Stimulated activated CD8-positive, alpha-beta memory T cell treated with anti-CD3 and anti-CD28 coated beads, Interleukin-4, amount 100 ng/mL, for 1 hour (primary cell): ENCODE measurements at places on chromosomes 7 and 10.

DNA sequence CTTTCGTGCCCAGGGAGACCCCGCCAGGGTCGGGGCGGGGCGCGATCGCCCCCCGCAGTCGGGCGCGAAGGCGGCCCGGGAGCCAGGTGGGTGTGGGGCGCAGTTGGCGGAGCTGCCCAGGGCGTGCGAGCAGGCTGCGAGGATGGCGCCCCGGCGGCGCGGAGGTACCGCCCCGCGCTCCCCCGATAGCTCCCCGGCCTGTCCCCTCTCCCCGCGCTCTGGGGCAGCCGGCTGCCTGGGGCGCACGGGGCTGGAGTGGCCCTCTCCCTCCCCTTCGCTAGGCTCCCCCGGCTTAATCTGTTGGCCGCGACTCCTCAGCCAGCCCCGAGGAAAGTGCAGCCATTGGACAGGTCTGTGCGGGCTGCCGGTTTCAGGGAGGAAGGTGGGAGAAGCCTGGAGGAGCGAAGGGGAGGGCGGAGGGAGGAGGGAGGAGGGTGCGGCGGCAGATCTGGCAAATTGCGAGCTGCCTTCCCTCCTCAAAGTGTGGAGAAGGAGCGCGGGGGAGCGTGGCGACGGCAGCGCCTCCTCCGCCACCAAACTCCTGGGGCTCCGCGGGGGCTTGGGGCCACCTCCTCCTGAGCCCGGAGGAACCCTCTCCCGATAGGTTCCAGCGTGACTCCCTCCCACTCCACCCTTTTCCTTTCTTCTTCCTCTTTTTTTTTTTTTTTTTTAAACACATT is 361 bp upstream of the PLXDC2 start:
- no peak for DNase-seq

- no peak for DNase-seq
These were observed 209.9 kb downstream of the SEMA3E start for GRCh38 chr7:83439026-83439425.

- no peak for DNase-seq
These were observed 1.1 kb downstream of the EPHB6 start for GRCh38 chr7:142855756-142856564.

GRCh38 chr7:50657341-50657873 is 92.2 kb upstream of the DDC start:
- DNase-seq: no peak

GRCh38 chr7:134662166-134662870 is 15.7 kb downstream of the BPGM start:
- no peak for DNase-seq

DNA sequence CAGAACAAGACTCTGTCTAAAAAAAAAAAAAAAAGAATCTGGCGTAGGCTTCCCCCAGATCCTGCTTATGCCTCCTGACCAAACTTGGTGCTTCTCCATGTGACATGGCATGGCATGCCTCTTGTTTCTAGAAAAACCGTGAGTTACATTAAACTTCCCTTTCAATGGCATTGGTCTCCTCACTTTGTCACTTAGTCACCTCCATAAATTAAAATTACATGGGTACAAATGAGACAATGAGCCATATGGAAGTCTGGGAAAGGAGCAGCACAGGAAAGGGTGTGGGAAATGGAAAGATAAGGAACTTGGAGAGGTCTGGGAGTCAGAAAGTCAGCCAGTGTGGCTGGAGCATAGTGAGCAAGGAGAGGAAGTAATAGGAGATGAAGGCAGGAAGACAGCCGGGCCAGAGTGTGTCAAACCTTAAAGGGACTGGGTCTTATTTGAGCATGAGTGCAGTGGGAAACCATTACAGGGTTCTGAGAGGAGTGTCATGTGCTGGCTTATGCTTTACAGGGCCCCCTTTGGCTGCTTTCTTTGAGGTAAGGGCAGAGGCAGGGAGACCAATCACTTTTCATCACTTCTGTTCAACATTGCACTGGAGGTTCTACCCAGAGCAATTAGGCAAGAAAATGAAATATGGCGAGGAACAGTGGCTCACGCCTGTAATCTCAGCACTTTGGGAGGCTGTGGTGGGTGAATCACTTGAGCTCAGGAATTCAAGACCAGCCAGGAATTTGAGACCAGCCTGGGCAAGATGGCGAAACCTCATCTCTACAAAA is 21.3 kb upstream of the ZMIZ2 start:
- DNase-seq: no peak

DNA sequence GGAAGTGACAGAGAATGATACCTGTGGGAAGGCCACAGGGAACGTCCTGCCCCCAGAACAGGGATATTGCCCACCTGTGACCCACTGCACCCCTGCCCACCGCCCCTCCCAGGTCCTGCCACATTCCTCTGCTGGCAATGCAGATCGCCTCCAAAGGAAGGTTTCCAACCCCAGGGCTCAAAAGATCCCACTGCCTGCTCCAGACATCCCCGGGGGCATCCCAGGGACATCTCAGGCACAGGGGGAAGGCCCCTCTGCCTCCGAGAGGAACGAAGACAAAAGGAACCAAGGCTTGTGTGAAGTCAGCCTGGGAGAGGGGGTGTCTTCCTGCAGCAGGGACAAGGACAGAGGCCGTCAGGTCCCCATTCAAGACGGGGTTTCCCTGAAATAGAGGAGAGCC is 28.5 kb downstream of the NUDT1 start:
- DNase-seq: no peak

- no peak for DNase-seq
These were observed 17.8 kb downstream of the LRRC27 start for GRCh38 chr10:132349766-132350165.

DNA sequence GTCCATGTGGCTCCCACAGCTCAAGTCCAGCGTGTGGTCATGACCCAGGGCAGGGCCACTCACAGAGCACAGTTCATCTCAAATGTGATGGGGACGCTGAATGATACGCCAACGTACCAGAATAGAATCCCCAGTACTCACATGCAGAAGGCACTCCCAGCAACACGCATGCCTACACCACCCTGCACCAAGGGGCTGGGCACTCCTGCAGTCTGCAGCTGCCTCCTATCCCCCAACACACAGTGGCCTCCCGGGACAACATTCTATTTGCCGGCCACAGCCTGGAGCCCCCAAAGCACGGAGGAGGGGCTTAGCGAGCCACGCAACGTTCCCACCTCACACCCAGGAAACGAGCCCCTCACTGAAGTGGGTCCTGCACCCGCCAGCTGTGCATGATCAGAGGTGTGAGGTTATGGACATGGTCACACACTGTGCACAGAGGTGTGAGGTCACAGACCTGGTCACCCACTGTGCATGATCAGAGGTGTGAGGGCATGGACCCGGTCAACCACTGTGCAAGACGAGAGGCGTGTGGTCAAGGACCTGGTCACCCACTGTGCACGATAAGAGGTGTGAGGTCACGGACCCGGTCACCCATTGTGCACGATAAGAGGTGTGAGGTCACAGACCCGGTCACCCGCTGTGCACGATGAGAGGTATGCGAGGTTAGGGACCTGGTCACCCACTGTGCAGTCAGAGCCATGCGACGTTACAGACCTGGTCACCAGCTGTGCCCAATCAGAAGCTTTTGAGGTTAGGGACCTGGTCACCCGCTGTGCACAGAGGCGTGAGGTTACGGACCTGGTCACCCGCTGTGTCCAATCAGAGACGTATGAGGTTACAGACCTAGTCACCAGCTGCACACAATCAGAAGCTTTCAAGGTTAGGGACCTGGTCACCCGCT is 182.8 kb downstream of the DIP2C start:
- DNase-seq: no peak

- DNase-seq: no peak
These were observed 64.0 kb downstream of the MTPAP start for GRCh38 chr10:30284865-30285594.

DNA sequence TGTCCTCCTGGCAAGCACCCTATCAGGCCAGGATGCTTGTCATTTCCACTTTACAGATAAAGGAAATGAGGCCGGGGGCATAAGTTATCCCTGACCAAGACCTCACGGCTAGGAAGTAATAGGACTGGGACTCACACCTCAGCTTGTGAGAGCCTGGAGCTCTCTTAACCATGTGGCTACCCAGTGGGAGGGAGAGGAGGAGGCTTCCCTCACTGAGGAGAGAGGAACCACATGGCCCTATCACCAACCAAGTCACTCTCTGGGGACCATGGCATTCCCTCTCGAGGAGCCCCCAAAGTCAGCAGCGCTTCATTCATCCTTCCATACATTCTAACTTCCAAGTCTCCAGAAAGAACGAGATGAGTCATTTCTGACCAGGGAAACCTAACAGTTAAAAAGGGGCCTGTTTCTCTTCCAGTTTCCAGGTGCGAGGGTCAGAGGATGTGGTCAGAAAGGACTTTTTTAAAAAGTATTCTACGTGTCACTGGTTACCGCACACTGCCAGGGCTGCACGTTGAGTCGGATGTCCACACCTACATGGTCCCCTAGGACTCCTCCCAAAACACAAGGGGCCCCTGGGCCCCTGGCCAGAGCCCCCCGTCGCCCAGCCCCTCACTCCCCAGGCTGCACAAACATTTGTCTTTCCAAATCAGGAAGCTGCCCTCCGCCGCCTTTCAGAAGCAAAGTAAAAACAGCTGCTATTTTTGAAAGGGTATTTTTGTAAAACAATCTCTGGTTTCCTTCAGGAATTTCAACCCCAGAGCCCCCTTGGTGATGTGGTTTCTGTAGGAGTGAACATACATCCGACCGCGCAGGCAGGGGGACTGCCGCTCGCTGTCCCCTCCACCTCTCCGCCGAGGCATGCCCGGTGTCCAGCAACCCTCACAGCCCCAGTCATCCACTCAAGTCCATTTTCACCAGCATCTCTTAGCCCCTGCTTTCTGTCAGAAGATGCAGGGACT is 128.2 kb upstream of the CHST15 start:
- no peak for DNase-seq

DNA sequence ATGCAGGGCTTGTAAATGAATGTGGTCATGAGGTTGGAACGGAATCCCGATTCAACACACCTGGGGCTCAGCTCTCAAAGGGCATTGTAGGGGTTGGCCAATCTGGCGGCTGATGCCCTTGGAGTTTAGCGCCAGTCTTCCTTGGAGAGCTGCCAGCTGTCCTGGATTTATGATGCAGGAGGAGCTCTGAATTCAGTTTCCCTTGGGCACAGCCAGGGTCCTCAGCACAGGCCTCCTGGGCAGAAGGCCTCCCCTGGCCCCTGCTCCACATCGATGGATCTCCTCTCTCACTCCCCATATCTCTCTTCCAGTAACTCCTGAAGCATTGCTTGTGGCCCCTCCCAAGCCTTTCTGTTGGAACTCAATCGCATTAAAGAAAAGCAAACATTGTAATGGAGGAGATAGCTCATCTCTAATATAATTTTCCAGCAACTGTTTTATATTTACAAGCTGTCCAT is 985 bp upstream of the CYTH3 start:
- DNase-seq: no peak

GRCh38 chr10:81280497-81281479 is 594.2 kb upstream of the NRG3 start:
- DNase-seq: no peak

DNA sequence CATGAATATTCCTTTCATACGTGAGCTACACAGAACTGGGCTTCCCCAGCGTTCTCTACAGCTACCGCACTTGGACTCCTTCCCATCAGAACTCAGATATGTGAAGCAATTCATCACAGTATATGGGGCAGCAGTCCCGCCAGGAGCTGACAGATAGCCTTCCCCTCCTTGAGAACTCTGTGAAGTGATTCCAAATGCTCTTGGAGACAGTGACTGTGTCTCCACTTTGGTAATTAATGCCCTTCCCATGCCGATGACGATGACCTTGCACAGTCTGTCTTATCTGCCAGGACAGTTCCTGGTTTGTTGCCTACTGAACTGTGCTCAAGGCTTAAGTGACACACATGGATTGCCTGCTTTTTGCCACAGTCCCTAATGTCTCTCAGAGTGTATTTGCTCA is 75.0 kb upstream of the AFAP1L2 start:
- no peak for DNase-seq

DNA sequence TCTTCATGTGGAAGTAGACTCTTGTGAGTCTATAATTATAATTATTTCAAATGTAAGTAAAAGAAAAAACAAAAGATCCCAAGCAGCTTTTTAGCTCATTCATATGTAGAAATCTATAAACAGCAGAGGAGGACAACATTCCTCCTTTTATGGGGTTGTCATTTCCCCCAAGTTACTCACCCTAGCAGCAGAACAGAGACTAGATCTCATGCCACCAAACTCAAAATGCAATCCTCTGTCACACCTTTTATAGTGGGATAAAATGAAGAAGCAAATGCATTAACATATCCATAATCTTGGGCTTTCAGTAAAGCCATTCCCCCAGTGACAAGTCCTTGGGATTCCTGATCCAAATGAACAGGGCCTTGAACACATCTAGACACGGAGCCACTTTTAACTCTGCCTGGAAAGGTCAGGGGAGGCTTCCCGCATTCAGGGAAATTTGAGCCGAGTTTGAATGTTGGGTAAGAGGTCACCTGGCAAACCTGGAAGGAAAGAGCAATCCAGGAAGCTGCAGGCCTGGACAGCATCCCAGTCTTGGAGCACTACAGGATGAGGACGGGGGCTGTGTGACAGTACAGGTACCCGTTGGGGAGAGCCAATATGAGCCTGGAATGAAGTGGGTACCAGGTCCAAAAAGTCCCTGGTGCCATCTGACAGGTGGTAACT is 76.4 kb downstream of the DOCK4 start:
- no peak for DNase-seq

- DNase-seq: no peak
These were observed 19.5 kb downstream of the RRP12 start for GRCh38 chr10:97381626-97382025.

DNA sequence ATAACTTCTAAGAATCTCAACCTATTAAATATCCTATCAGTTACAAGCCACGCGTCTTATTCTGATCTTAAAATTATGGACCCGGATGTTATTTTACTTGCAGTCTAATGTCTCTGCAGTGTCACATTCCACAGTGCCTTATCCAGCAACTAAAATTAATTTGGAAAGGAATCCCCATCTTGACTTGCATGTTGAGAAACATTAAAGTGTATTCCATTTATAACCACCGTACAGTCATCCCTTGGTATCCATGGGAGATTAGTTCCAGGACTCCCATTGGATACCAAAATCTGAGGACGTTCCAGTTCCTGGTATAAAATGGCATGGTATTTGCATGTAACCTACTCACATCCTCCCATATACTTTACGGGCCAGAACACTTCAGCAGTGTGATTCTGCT is 194.7 kb downstream of the ARHGAP21 start:
- DNase-seq: no peak

GRCh38 chr7:9030976-9031375 is 597.6 kb downstream of the NXPH1 start:
- DNase-seq: no peak

GRCh38 chr7:111018960-111019736 is 71.8 kb upstream of the LRRN3 start:
- no peak for DNase-seq

GRCh38 chr7:156180451-156181229 is 368.4 kb upstream of the SHH start:
- DNase-seq: no peak

DNA sequence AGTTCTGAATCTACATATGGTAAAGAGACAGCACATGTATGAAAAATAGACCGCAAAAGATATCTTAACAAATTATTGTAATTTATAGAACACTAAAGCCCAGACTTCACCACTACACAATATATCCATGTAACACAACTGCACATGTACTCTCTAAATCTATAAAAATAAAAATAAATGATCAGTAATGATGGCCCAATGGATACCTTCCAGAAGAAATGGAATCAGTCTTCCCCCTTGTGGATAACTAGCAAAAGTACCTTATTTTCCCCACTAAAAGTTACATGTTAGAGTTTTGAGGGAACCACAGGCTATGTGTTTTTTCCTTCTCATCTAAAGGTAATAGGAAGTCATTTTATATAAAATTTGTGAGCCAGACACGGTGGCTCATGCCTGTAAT is 25.7 kb downstream of the C7orf25 start:
- no peak for DNase-seq

- DNase-seq: no peak
These were observed 23.4 kb downstream of the PYROXD2 start for GRCh38 chr10:98391578-98391991.
